ENCODE measurements at places on chromosomes 1 and 21.
A peak's percentile ranks its signal among the peaks of the same experiment; 100 is the strongest.

- H3K4me3 ChIP-seq = no peak overlapping the region
- H3K27me3 ChIP-seq = no peaks in the 10 kb centered on the region
- H3K27ac ChIP-seq = peak overlapping the region; percentile 88
- no peak for DNase-seq
- H3K4me1 ChIP-seq = no peaks in the 10 kb centered on the region
Observed at GRCh38 chr1:18922848-18923755, 20.7 kb upstream of the ALDH4A1 start.

- peak overlapping the region; percentile 42 for H3K27ac ChIP-seq
- DNase-seq = peak; percentile 96
- no peaks in the 10 kb centered on the region for H3K4me1 ChIP-seq
- H3K36me3 ChIP-seq = no peaks in the 10 kb centered on the region
Observed at GRCh38 chr1:205255941-205256780, 28.4 kb downstream of the TMCC2 start.

DNA sequence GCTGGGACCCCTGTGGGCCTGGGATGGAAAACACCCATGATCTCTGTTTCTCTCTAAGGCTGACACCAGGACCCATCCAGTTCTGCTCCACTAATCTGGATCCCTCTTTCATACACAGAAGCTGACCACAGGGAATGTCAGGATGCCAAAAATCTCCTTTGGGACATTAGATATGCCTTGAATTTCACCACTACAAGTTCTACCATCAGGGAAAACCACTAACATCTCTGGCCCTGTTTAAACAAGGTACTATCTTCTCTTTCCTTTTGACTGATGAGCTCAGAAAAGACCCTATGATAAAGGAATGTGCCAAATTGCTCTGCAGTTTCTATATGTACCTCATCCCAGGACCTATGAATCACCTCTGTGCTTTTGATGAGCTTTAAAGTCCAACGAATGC is 10.2 kb upstream of the PLXNA2 start:
- H3K27ac ChIP-seq = no peak overlapping the region
- no peaks in the 10 kb centered on the region for H3K36me3 ChIP-seq
- H3K4me1 ChIP-seq = no peaks in the 10 kb centered on the region
- no peak for DNase-seq

- no peaks in the 10 kb centered on the region for H3K4me1 ChIP-seq
- no peak overlapping the region for H3K27ac ChIP-seq
- H3K27me3 ChIP-seq = no peaks in the 10 kb centered on the region
- no peak overlapping the region for H3K4me3 ChIP-seq
- DNase-seq = no peak
Observed at GRCh38 chr1:220339581-220339980, 67.3 kb upstream of the RAB3GAP2 start.

DNA sequence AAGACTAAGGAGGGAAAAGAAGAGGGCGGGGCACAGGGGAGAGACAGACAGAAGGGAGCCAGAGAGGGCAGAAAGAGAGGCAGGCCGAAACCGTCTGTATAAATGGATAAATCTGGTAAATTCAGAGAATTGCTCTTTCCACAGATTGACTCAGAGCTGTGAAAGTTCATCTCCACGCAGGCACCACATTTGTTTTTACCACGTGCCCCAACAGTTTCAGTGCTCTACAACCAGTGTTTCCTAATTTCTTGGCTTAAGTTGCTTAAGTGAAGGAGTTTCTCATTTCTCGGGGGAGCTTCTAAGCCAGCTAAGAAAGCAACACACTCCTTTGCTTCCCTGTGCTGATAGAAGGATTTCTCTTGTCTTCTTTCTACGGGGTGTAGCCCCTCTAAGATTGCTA is 87.1 kb downstream of the ENAH start:
- H3K27me3 ChIP-seq = no peaks in the 10 kb centered on the region
- DNase-seq = peak; percentile 68
- no peaks in the 10 kb centered on the region for H3K36me3 ChIP-seq
- peak overlapping the region; percentile 46 for H3K27ac ChIP-seq
- no peaks in the 10 kb centered on the region for H3K4me1 ChIP-seq
- H3K4me3 ChIP-seq = no peak overlapping the region

DNA sequence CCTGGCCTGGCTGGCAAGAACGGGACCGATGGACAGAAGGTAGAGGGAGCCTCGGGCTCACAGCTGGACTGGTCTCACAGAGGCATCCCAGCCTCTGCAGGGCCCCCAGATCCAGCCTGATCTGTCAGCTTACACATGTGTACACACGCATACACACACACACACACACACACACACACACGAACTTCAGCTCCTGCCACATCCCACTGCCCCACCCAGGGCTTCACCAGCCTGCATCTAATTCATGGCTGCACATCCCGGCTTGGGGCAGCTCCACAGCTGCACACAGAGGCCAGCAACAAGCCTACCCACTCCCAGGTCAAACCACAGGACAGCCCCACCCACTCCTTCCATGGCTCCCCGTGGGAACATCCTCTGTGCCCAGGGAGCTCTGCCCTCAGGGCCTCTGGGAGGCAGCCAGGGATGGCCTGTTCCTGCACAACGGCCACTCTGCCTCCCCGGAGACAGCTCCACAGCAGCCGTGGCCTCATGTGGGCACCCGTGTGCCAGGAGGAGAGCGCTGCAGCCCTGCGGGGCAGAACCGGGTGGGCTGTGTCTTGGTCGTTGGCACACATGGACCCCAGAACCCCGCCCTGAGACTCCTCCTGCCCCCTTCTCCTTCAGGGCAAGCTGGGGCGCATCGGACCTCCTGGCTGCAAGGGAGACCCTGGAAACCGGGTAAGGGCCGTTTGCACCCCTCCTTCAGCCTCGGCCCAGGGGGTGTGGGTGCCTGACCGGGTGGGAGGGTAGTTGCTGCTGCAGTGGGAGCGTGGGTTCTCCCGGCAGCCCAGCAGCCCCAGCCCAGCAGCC is 19.1 kb downstream of the COL6A2 start:
- H3K27ac ChIP-seq = no peak overlapping the region
- H3K4me3 ChIP-seq = no peak overlapping the region
- no peaks in the 10 kb centered on the region for H3K27me3 ChIP-seq
- DNase-seq = no peak

GRCh38 chr1:236039740-236040685 is 24.9 kb downstream of the NID1 start:
- H3K27me3 ChIP-seq = no peaks in the 10 kb centered on the region
- H3K4me1 ChIP-seq = peaks cover 12% of the 10 kb centered on the region
- H3K4me3 ChIP-seq = no peak overlapping the region
- peak; percentile 69 for DNase-seq
- H3K36me3 ChIP-seq = peaks cover 75% of the 10 kb centered on the region

DNA sequence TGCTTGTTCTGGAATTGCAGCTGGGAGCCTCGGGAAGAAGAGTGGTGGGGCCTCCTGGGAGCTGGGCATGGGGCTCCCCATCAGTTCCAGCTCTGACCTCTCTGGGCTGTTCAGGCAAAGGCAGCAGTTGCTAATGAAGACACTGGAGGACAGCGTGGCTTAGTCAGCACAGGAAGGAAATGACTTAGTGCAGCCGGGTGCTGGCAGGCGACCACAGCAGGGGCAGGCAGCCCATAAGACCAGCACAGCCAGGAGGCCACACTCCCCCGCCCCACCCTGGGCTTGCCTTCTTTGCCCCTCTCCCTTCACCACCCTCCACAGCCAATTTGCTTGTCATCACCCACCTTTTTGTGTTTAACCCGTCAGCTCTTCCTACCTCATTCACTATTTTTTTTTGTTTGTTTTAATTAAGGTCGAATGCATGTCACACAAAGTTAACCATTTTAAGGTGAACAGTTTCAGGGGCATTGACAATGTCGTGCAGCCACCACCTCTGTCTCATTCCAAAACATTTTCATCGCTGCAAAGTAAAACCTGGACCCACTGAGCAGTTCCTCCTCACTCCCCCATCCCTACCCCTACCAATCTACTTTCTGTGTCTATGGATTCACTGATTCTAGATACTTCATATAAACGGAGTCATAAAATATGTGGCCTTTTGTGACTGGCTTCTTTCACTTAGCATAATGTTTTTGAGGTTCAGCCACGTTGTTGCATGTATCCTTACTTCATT is 10.9 kb downstream of the OLIG2 start:
- no peak for DNase-seq
- no peaks in the 10 kb centered on the region for H3K36me3 ChIP-seq
- H3K4me1 ChIP-seq = peaks cover 4% of the 10 kb centered on the region
- H3K4me3 ChIP-seq = no peak overlapping the region
- no peak overlapping the region for H3K27ac ChIP-seq

DNA sequence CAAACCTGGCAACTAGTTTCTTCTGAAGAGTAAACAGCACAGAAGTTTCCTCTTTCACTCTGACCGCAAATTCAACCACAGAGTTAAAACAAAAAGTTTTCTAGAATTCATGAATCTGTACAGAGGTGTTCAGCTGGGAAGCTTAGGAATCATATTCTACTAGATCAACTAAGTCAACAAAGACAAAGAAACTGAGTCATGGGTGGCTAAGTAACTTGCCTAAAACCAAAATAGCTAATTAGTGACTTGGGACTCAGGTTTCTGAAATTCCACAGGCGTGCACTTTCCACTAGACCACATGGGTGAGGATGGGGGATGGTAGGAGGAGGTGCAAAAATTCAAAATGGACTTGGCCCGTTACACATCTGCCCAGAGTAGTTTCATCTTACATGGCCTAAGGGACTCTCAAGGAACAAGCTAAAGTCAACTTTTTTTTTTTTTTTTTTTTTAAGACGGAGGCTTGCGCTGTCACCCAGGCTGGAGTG is 25.8 kb downstream of the PTPN14 start:
- no peaks in the 10 kb centered on the region for H3K27me3 ChIP-seq
- H3K4me3 ChIP-seq = no peak overlapping the region
- H3K4me1 ChIP-seq = no peaks in the 10 kb centered on the region
- no peaks in the 10 kb centered on the region for H3K36me3 ChIP-seq
- no peak overlapping the region for H3K27ac ChIP-seq
- DNase-seq = no peak

DNA sequence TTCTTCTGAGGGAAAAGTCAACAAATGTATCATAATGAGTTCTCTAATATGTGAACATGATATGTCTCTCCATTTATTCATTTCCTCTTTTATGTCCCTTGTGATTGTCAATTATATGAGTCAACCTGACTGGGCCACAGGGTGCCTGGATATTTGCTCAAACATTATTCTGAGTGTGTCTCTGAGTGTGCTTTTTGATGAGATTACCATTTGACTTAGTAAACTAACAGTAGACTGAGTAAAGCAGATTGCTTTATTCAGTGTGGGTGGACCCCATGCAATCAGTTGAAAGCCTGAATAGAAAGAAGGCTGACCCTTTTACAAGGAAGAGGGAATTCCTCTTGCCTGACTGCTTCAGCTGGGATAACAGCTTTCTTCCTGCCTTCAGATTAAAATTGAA is 142.6 kb downstream of the SLC35F3 start:
- no peaks in the 10 kb centered on the region for H3K36me3 ChIP-seq
- no peaks in the 10 kb centered on the region for H3K4me1 ChIP-seq
- no peak overlapping the region for H3K27ac ChIP-seq
- no peak overlapping the region for H3K4me3 ChIP-seq

- no peak for DNase-seq
- H3K27me3 ChIP-seq = no peaks in the 10 kb centered on the region
- H3K36me3 ChIP-seq = no peaks in the 10 kb centered on the region
Observed at GRCh38 chr1:175364424-175365076, 172.0 kb upstream of the KIAA0040 start.

DNA sequence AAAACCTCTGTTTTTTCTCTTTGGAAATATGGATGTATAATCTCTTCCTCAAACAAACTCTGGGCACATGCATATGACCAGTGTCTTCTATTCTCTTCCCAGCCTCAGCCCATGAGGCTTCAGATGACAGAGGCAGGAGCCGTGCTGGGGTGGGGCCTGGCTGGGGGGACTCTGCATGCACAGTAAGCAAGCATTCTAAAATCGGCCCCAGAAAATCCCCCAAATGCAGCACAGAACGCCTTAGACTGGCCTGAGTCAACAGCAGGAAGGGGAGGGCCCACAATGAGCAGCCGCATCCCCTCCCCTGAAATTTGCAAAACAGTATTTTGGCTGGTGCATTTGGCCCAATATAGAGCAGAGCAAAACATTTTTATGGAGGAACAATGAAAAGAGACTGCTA is 47.8 kb downstream of the ITPKB start:
- DNase-seq = no peak
- H3K4me1 ChIP-seq = peaks cover 82% of the 10 kb centered on the region
- no peak overlapping the region for H3K4me3 ChIP-seq
- peak overlapping the region; percentile 68 for H3K27ac ChIP-seq
- H3K36me3 ChIP-seq = no peaks in the 10 kb centered on the region

- H3K27ac ChIP-seq = peak overlapping the region; percentile 91
- no peaks in the 10 kb centered on the region for H3K27me3 ChIP-seq
- peaks cover 51% of the 10 kb centered on the region for H3K4me1 ChIP-seq
- H3K36me3 ChIP-seq = peaks cover 5% of the 10 kb centered on the region
Observed at GRCh38 chr21:43727519-43728153, 8.7 kb downstream of the PDXK start.

GRCh38 chr1:17167041-17167785 is 37.7 kb upstream of the PADI1 start:
- H3K36me3 ChIP-seq = no peaks in the 10 kb centered on the region
- H3K4me1 ChIP-seq = no peaks in the 10 kb centered on the region
- H3K27ac ChIP-seq = no peak overlapping the region
- H3K4me3 ChIP-seq = no peak overlapping the region
- no peak for DNase-seq
- H3K27me3 ChIP-seq = no peaks in the 10 kb centered on the region

Data from right atrium auricular region (tissue), 2 donors.